Common myeloid progenitor, CD34-positive (primary cell): ENCODE measurements at places on chromosomes 11 and 22.
A peak's percentile ranks its signal among the peaks of the same experiment; 100 is the strongest.

DNA sequence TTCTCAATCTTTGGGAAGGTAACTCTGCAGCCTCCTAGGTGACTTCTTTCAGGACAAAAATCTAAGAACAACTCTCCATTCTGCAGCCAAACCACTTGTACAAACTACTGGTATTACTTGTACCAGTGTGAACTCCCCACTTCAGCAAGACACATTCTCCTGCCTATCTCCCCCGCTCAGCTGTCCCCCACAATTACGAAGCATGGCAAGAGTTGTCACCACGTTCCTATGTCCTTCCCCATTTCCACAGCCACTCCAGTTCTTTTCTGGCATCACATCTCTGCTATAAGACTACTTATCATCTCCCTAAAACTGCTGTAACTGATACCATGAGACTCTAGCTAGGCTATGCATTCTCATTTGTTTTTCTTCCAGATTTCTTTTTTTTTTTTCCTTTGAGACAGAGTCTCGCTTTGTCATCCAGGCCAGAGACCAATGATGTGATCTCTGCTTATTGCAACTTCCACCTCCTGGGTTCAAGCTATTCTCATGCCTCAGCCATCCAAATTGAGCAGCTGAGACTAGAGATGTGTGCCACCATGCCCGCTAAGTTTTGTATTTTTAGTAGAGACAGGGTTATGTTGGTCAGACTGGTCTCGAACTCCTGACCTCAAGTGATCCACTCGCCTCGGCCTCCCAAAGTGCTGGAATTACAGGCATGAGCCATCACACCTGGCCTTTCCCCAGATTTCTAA, 71.9 kb upstream of the CDON start:
- DNase-seq: no peak

DNA sequence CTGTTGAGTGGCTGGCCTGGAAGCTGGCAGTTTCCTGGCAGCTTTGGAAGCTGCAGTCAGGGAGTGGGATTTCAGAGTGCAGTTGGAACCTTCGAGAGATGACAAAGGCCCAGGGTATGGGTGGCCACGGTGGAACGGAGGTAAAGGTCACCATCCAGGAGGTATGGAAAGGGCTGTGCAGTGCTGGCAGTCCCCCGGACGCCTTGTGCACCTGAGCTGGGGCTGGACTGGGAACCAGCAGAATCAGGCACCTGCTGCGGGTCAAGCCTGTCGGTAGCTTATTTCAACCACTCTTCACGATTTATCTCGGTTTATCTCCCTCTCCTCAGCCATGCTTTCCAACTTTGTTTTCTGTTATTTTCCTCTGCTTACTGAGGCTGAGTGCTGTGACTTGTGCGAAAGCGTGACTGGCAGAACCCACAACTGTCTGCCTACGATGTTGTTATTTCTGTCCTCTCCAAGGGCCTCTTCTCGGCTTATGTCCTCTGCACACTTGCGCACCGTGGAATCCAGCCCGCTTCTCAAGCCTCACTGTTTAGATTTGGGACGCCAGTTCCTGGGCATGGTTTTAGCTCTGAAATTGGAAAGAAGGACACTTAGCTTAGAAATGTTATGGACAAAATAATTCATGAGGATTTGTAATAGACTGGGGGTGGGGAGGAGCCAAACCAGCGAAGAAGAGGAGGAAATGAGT, 24.0 kb upstream of the ATXN10 start:
- DNase-seq: peak; percentile 15

DNA sequence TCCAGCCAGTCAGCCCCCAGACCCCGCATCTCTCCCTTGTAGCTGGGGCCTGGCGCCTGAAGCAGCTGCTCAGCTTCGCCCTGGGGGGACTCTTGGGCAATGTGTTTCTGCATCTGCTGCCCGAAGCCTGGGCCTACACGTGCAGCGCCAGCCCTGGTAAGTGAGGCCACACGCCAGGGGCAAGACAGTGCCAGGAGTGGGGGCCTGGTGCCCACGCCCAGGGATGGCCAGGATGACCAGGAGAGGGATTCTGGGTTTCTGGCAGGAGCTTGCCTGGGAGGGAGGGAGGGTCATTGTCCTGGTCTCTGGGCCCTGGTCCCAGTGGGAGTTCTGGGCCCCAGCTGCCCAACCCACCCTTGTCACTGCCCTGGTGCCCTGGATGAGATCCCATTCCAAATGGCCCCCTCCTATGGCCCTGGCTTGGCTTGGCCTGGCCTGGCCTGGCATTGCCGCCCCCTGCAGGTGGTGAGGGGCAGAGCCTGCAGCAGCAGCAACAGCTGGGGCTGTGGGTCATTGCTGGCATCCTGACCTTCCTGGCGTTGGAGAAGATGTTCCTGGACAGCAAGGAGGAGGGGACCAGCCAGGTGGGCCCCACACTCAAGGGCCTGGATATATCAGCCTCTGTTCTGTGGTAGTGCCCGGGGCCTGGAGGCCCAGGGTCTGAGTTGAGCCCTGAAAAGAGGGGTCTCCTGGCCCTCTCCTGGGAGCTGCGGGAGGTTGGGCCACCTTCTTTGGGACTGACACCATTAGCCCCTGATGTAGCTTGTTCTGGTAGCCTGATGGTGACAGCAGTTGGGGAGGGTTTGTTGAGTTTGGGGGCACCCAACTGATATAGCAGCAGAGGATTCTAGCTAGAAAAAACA, 3.7 kb downstream of the SLC39A13 start:
- peak; percentile 48 for DNase-seq

DNA sequence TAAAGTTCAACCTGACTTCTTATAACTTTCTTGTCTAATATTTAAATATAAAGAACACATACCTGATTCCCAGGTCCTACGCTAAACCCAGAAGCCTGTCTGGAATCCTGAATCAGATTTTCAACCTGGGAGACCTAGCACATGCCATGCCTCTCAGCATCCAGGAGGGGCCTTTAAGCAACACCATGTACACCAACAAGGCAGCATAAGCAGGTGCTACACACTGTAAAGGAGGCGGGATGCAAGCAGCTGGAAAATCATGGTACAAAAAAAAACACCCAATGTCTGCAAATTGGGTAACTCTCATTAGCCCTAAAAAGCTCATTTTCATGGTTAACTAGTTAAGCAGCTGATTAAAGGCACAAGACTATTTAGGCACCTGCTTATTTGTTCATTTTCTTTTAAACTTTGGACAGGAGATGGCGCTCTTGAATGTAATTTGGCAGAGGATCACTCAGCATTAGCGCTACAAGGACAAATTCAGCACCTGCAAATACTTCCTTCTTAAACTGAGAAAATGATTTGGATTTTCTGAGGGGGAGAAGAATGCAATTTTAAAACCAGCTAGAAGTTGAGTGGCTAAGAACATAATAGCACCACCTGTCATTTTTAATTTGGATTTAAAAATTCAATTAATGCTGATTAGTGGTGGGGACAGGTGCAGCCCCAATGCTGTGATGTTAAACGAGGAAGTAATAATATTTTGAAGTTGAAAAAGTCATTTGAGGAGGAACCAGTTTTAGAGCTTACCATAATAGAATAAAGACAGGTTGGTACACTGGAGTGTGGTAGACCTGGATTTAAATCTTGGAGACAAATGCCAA, 104.0 kb downstream of the FAR1 start:
- peak; percentile 92 for DNase-seq

DNA sequence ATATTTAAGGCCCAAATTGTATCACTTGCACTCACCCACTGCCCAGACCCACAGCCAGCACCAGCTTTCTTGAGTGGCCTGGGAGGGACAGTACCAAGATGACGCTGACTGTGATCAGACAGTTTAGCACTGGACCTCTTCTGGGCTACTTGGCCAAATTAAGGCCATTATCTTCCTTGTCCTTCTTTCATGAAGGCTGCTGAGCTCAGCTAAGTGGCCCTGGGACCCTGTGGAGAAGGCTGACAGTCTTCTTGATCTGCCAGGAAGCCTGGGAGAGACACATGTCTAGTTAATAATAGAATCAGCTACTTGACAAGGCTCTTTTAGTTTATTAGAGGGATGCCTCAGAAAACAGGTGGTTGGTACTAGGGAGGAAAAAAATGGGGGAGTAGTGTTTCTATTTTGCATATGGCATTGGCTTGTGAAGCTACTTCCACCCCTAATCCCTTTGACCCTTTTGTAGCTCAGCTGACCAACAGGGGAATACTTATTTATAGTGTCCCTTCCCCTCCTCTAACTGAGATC, 127.9 kb upstream of the NTM start:
- no peak for DNase-seq

GRCh38 chr11:93199616-93200015, 1.8 kb upstream of the SLC36A4 start:
- DNase-seq: no peak

DNA sequence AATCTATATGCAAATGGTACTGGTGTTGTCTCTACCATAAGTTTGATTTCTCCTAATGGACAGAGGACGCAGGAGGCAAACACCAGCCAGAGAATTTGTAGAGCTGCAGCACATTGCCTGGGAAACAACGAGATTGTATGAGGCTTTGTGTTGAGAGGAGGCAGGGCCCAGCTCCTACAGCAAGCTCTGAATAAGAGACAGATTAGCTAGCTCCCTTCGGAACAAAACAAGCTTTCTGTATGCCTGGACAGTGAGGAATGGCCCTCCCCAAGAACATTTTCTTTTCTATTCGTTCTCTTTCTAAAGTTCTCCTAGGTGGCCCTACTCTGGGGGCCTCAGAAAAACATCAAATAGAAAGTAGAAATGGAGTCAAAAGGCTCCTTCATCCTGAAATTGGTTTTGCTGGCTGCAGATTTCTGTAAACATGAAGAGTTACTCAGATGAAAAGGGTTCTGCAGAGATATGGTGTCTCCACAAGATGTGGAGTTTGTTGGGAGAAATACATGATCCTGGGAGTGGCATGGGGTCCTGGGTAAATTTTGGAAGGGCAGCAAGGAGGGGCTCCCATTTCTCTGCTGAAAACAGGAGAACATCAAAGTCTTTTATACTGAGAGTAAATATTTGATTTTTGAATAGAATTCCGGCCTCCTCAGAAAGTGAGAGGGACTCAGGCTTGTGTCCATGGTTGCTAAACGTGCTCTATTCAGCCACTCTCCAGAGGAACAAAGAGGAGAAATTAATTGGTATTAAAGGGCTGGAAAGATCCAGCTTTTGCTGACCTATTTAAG, 6.8 kb upstream of the HEPACAM start:
- DNase-seq: no peak

- no peak for DNase-seq
These were observed 21.6 kb downstream of the P2RY2 start for GRCh38 chr11:73239571-73240189.

- DNase-seq: no peak
These were observed 5.2 kb downstream of the LGR4 start for GRCh38 chr11:27467181-27467913.

- no peak for DNase-seq
These were observed 31.3 kb downstream of the CEP57 start for GRCh38 chr11:95821640-95822039.

DNA sequence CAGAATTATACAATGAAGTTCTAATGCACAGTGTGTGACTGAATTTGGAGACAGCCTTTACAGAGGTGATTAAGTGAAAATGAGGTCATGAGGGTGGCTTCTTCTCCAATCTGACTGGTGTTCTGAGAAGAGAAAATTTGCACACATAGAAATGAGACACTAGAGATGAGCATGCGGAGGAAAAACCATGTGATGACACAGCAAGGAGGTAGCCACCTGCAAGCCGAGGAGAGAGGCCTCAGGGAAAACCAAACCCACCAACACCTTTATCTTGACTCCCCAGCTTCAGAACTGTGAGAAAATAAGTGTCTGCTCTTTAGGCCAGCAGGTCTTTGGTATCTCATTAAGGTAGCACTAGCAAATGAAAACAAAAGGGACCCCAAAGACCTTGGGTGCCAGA, 93.2 kb downstream of the GGTLC2 start:
- DNase-seq: no peak

DNA sequence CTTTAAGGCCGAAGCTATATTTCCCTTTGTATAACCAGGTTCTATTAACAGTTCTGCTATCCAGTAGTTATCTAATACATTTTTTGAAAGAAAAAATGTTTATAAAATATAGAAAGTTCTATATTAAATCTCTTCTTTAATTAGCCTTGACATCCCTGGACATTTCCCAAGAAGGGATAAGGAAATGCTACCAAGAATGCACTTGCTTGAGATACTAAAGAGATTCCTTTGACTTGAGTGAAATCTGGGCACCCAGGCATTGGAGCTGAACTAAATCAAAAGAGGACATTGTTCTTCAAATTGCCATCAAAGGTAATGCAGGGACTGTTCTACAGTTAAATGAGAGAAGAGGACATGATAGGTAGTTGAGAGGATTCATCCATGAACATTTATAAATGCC, 535.9 kb upstream of the FAT3 start:
- no peak for DNase-seq

DNA sequence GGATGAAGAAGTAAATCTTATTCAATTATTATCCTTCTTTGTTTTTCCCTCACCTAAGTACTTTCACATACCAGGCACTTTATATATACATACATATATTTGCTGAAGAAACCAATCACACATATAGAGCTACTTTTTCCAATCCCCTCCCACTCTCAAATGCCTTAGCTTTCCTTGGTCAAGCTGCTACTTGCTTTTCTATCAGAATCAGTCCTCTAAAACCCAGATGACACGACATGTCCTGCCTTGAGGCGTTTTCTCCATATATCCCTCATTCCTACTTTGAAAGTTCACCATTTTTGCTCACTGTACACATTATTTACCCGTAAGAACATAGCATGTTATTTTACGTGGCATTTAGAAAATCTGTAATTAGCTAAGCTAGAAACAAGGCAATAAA, 5.4 kb downstream of the RAB38 start:
- no peak for DNase-seq

DNA sequence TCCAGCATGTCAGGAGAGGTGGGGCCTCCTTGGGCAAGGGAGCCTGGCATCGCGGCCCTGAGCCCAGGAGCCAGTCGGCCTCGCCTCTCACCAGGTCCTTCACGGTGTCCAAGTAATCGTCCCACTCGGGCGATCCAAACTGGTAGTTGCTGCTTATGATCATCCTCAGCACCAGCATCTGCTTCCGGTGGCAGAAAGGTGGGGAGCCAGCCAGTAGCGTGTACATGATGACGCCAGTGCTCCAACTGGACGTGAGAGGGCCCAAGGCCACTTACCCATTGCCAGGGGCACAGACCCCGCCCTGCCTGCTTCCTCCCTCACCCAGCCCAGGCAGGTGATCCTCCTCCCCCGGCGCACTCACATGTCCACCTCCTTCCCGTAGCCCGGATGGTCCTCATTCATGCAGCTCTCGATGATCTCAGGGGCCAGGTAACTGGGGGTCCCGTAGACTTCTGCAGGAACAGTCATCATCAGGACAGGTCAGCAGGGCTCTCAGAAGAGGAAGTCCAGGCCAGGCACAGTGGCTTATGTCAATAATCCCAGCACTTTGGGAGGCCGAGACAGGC, 214.7 kb downstream of the OR4C45 start:
- DNase-seq: no peak

DNA sequence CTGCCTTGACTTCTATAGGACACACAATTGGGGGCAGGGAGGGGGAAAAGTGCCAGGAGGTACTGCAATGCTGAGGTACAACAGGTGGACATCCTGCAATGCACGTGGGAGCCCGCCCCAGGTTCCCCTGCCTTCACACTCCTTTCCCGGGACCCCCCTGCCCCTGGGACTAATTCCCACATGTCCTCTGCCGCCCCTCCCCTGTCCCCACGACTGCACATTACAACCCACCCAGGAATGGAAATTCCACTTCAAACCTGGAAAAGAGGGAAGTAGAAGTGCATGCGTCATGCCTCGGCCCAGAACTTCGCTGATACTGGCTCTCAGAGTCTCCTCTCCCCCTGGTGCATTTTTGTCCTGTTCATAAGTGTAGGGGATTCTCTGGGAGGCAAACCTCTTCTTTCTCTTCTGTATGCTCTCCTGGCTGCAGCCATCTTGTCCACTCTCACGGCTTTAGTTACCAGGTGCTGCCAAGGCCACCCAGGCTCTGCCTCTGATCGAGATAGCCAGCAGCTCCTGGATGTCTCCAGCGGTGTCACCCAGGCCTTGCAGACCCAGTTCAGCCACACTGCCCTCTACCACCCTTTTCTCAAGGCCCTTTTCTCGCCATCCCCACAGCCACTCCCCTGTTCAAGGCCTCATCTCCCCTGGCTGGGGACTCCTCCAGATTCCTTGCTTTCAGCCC, 43.7 kb downstream of the GDPD5 start:
- DNase-seq: peak; percentile 60
